ENCODE measurements at places on chromosomes 16 and 17.
A peak's percentile ranks its signal among the peaks of the same experiment; 100 is the strongest.

DNA sequence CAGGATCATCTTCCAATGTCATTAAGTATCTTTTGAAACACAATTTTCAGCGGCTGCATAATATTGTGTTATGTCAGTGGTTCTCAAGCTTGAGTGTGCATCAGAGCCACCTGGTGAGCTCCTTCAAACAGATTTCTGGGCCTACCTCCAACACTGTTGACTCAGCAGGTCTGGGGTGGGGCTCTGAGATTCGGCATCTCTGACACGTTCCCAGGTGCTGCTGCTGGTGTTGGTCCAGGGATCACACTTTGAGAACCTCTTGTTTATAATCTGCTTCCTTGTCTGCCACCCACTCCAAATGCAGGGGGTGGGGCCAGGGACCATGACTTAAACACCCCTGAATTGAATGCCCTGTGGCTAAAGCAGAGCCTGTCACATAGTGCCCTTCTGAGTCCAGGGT, 73.8 kb upstream of the HNF1B start:
- H3K27me3 ChIP-seq, result peaks cover 21% of the 10 kb centered on the region
- H3K27ac ChIP-seq, result no peak overlapping the region
- no peak for DNase-seq
- peaks cover 21% of the 10 kb centered on the region for H3K4me1 ChIP-seq
- no peaks in the 10 kb centered on the region for H3K36me3 ChIP-seq

DNA sequence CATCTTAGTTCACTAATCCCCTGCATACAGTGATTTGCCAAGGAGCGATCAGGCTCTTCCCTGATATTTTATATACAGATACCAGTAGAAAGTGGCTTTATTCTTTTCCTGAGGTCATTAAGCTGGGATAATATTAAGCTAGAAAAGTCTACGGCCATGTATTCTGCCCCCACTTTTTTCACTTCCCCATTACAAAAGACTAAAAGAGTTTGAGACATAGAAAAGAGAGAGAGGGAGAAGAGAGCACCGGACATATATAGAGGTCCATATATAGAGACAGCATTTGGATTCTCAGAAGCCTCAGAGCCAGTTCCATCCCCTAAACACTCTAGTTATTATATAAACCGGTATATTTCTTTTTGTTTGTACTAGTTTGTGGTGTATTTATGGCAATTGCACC, 166.5 kb upstream of the ANKFN1 start:
- H3K4me3 ChIP-seq, result no peak overlapping the region

DNA sequence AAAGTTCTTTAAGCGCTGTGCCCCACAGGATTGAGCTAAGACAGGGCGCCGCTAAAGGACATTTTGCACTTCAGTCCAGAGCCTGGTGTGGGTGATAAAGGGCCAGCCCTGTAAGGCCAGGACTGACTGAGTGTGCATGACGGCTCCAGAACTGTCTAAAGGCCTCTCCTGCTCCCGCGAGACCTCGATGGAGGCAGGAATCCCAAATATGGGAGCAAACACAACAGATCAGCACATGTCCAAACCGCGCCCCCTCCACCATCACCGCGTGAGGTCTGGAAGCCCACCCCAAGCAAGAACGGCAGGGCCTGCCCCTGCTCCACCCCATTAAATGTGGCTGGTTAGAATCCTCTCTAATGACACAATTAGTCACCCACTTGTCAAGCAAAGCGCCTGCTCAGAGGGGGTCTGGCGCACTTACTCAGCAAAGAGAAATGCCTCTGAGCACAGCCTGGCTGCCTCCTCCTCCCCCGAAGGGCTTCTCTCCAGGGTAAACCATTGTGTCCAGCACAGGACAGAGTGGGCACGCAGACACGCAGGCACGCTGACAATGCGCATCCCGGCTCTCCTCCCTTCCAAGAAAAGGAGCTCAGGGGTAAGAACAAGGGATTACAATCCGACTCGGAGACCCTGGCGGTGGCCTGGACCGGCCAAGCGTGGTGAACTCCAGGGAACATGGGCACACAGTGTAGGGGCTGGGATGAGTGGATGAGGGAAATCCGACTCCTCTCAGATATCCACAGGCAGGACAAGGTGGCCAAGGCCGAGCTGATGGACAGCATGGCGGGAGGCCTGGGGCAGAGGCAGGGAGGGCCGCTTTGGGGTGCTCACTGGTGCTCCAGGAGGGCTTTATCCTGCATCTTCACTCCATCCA, 1.5 kb downstream of the MXRA7 start:
- peaks cover 20% of the 10 kb centered on the region for H3K4me1 ChIP-seq
- H3K36me3 ChIP-seq, result peaks cover 16% of the 10 kb centered on the region
- DNase-seq, result no peak
- H3K4me3 ChIP-seq, result peak overlapping the region; percentile 73

- peak overlapping the region; percentile 30 for H3K4me3 ChIP-seq
- H3K27ac ChIP-seq, result peak overlapping the region; percentile 91
- no peaks in the 10 kb centered on the region for H3K27me3 ChIP-seq
- DNase-seq, result no peak
Measured at GRCh38 chr17:8935191-8935590, 30.3 kb downstream of the PIK3R5 start.

DNA sequence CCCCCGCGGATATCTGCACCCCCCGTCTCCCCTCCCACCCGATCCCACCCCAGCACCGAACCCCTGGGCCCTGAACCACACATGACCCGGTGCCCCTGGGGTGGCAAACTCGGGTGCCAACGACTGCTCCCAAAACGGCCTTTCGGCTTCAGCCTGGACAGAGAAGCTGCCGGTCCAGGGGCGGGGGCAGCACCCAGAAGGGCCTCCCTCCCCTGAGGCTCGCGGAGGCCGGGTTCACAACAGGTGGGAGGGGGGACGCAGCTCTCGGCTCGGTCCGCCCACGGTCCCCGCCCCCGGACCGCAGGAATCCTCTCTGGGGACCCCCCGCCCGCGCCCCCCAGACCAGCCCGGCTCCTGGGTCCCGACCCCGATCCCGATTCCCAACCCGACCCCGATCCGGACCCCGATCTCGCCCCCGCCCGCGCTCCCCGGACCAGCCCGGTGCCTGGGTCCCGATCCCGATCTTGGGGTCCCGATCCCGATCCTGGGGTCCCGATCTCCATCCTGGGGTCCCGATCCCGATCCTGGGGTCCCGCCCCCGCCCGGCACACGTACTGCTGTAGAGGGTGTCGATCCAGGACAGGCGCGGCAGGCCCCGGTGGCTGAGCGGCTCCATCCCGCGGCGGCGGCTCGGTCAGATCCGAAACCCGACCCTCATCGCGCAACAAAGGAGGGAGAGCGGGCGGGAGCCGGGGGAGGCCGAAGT, 516 bp downstream of the ABR start:
- H3K4me1 ChIP-seq, result peaks cover 4% of the 10 kb centered on the region
- peak overlapping the region; percentile 68 for H3K4me3 ChIP-seq
- H3K27ac ChIP-seq, result no peak overlapping the region
- H3K36me3 ChIP-seq, result no peaks in the 10 kb centered on the region

DNA sequence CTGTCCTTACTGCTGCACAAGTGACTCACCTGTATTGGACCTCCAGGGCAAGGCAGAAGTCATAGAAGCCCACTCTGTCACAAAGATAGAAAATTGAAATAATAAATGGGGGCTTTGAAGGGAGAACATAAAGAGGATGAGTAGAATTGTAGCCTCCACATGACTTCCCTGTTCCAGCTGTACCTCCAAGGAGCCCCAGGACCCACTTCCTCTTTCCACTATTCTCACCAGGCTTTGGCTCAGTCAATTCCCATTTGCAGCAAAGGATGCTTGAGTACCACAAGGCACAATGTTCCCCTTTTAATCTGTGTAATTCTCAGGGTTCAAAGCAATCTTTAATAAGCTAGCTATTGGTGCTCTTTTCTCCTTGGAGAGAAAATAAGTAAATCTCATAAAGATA, 512.1 kb downstream of the TOX3 start:
- DNase-seq, result no peak
- H3K4me3 ChIP-seq, result no peak overlapping the region
- H3K27me3 ChIP-seq, result no peaks in the 10 kb centered on the region
- no peaks in the 10 kb centered on the region for H3K36me3 ChIP-seq
- no peaks in the 10 kb centered on the region for H3K4me1 ChIP-seq

DNA sequence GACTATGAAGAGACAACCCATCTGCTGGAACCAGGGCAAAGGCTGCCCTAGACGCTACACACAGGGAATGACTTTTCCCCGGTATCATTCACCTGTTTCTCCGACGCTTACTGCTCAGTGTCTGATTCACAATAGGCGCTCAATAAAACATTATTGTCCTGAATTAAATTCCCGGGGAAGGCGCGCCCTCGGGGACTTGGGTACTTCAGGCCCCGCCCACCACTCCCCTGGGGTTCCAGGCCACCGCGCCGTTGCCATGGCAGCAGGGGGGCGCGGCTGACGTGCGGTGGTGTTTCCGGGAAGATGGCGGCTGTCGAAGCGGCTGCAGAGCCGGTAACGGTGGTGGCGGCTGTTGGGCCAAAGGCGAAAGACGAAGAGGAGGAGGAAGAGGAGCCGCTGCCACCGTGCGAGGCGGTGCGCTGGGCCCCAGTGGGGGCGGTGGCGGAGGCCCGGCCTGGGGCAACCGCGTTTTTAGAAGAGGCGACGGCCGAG, at the start of gene RUNDC1:
Gene RUNDC1, plus strand, starts transcription at position 292 of the 492 bp plus-strand sequence. Its CDS starts 12 bp downstream, at position 304.
- H3K27ac ChIP-seq, result peak within 1 kb of the TSS; percentile 96
- no peaks in the 10 kb centered on the region for H3K27me3 ChIP-seq
- peaks cover 28% of the 10 kb centered on the region for H3K36me3 ChIP-seq

- H3K4me3 ChIP-seq, result no peak overlapping the region
- H3K27ac ChIP-seq, result no peak overlapping the region
- no peaks in the 10 kb centered on the region for H3K4me1 ChIP-seq
- H3K27me3 ChIP-seq, result peaks cover 38% of the 10 kb centered on the region
- no peaks in the 10 kb centered on the region for H3K36me3 ChIP-seq
Measured at GRCh38 chr17:61393904-61394629, 5.6 kb upstream of the TBX2 start.

DNA sequence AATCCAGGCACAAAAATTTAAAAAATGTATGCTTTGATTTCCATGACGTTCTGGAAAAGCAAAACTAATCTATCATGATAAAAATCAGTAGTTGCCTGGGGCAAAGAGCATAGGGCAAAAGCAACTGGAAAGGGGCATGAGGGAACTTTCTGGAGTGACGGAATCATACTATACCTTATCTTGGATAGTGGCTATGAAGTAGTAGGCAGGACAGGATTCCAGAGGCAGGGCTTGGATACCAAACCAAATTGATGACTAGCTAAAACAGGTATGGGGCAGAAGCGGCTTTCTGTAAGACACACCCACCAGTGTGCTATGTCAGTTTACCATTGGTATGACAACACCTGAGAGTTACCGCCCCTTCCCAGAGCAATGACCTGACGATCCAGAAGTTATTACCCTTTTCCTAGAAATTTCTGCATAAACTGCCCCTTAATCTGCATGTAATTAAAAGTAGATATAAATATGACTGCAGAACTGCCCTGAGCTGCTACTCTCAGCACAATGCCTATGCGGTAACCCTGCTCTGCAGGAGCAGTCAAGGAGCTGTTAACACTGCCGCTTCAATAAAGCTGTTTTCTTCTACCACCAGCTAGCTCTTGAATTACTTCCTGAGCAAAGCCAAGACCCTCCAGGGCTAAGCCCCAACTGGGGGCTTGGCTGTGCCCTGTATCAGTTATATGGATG, 56.7 kb downstream of the CFDP1 start:
- DNase-seq, result no peak
- H3K36me3 ChIP-seq, result peaks cover 65% of the 10 kb centered on the region
- H3K4me3 ChIP-seq, result no peak overlapping the region

Measured in activated T-helper 2 cell treated with anti-CD3 and anti-CD28 coated beads, Interferon-gamma antibody, Interleukin-2, Interleukin-4, amounts not matched to agents 10 μg/mL and 5 μg/mL and 100 μg/mL, durations not matched to agents 14 hours and 24 hours and 36 hours (primary cell).